ENCODE measurements at places on chromosomes 4 and X. TPM values are rescaled to one million over a fixed set of nuclear protein-coding genes. Genes with fewer than 3 reads are reported as not detected.

Gene TRIM60
- not detected for total RNA-seq

DNA sequence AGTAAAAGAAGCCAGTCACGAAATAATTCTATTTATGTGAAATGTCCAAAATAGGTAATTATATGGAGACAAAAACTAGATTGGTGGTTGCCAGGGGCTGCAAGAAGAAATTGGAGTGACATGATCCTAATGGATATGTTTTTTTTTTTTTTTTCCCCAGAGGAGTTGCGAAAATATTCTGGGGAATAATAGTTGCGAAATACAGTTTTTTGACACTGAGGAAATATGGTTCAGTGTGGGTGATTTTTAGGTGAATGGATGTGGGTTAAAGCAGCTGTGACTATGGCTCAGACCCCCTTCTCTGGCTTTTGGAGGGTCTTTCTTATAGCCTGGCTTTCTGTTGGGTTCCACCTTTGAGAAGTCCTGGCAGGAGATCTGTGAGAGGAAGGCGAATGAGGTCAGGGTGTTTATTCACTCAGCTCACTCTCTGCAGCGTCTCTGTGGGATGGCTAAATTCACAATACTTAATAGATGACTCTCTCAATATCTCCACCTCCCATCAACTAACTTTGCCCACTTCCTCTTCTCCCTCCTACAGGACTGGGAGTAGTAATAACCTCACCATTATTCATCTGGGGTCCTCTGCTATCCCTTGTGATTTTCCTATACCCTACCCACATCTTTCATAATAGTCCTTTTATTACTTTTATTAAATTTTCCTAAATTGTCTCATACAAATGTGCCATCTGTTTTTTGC lies 15.3 kb upstream of the RAB9B start:
- H3K27me3 ChIP-seq = no peaks in the 10 kb centered on the region
- H3K4me3 ChIP-seq = no peak overlapping the region
- no peak overlapping the region for H3K27ac ChIP-seq
- DNase-seq = peak; percentile 10
- no peaks in the 10 kb centered on the region for H3K36me3 ChIP-seq

- peak overlapping the region; percentile 59 for H3K4me3 ChIP-seq
- peaks cover 12% of the 10 kb centered on the region for H3K36me3 ChIP-seq
- H3K27ac ChIP-seq = peak overlapping the region; percentile 64
These were observed 34.4 kb downstream of the NFKB1 start for GRCh38 chr4:102535398-102536082.

DNA sequence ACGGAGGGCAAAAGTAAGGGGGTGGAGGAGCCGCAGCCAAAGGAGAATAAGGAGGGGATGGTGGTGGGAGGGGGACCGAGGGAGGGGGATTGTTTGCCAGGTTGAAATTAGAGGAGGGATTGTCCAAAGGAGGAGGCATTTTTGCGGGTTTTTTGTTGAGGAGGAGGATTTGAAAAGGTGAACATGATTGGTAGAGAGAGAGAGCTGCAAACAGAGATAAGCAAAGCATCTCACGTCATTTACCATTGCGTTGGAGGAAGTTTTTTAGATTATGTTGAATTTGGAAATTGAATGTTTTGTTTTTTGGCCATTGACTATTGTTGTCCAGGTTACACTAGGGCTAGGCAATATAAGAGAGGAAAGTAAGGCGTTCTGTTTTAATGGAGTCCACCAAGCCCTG lies 54.5 kb upstream of the ABCB7 start:
- H3K27ac ChIP-seq = no peak overlapping the region
- H3K36me3 ChIP-seq = no peaks in the 10 kb centered on the region
- H3K4me3 ChIP-seq = no peak overlapping the region
- no peaks in the 10 kb centered on the region for H3K4me1 ChIP-seq
- no peak for DNase-seq

DNA sequence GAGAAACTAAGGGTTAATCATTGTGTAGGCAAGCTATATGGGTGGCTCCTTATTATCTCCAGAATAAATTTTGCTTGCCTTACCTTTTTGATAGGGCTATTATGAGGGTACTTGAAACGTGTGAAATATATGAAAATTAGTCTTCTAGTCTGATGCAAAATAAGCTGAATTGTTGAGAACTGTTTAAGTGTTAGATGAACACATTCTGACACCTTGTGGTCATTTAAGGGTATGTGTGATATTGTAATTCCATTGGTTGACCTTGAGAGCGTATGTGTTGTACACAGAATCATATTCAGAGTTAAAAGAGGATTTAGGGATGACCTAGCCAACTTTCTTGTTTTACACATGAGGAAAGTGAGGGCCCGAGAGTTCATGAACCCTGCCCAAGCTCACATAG lies 44.6 kb upstream of the LINC00632 start:
- DNase-seq = no peak
- no peaks in the 10 kb centered on the region for H3K4me1 ChIP-seq
- no peaks in the 10 kb centered on the region for H3K27me3 ChIP-seq
- H3K27ac ChIP-seq = no peak overlapping the region
- no peak overlapping the region for H3K4me3 ChIP-seq
- H3K36me3 ChIP-seq = no peaks in the 10 kb centered on the region

- H3K27ac ChIP-seq = no peak overlapping the region
- H3K4me1 ChIP-seq = peaks cover 55% of the 10 kb centered on the region
- H3K36me3 ChIP-seq = no peaks in the 10 kb centered on the region
- no peak for DNase-seq
These were observed 1.8 kb downstream of the IL15 start for GRCh38 chr4:141638230-141638629.

- no peak overlapping the region for H3K27ac ChIP-seq
- no peaks in the 10 kb centered on the region for H3K4me1 ChIP-seq
- H3K4me3 ChIP-seq = no peak overlapping the region
- no peak for DNase-seq
These were observed 473.0 kb downstream of the SPRY1 start for GRCh38 chr4:123869286-123870215.

Data from HFFc6 (cell line).